Muscle of back (tissue), 13 donors: ENCODE measurements at places on chromosomes 16 and 17.

DNA sequence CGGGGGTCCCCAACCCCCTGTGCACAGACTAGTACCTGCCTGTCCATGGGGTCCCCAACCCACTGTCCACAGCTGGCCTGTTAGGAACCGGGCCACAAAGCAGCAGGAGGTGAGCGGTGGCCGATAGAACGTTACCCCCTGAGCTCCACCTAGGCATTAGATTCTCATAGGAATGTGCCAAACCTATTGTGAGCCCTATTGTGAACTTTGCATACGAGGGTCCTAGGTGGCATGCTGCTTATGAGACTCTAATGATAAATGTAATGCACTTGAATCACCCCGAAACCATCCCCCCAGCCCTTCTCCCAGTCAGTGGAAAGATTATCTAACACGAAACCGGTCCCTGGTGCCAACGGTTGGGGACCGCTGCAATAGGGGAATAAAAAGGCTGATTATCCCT is 1.5 kb downstream of the REXO5 start:
- no peak for DNase-seq

GRCh38 chr16:21727344-21727743 is 63.6 kb downstream of the OTOA start:
- no peak for DNase-seq

- no peak for DNase-seq
Observed at GRCh38 chr16:67394155-67395104, 1.1 kb upstream of the TPPP3 start.

GRCh38 chr16:56047307-56048234 is 143.7 kb upstream of the GNAO1 start:
- DNase-seq: peak; percentile 3

- DNase-seq: no peak
Observed at GRCh38 chr16:64352246-64352645, 769.6 kb downstream of the CDH11 start.

DNA sequence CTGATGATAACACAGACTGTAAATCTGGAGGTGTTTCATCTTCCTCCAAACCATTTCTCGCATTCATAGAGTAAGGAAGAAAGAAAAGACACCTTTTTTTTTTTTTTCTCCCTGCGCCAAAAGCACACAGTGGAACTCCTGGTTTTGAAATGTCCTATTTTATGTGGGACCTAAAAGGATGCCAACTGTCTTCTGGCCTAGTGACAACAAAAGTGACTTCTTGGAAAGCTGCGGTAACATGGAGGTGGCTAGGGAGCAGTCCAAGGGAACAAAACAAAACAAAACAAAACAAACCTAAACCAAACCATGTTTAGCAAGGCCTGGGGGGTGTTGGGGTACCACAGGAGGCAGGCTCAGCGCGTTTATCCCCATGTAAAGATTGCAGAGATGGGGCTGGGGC is 174.8 kb downstream of the XYLT1 start:
- DNase-seq: peak; percentile 70

DNA sequence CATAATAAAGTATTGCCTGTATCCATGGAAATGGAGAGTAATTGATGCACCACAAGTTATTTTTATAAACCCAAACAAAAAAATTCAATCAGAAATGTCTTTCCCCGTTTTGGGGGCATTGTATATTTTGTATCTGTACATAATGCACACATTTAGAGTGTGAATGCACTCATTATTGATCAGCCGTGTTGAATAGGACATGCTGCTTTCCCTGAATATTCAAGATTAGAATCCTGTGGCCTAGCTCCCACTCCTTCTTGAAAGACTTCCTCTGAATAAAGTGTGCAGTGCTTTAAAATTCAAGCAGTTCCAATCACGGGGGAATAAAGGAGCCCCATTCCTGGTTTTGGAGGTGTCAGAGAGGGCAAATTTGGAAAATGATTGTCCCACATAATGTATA is 103.8 kb upstream of the TOX3 start:
- no peak for DNase-seq

DNA sequence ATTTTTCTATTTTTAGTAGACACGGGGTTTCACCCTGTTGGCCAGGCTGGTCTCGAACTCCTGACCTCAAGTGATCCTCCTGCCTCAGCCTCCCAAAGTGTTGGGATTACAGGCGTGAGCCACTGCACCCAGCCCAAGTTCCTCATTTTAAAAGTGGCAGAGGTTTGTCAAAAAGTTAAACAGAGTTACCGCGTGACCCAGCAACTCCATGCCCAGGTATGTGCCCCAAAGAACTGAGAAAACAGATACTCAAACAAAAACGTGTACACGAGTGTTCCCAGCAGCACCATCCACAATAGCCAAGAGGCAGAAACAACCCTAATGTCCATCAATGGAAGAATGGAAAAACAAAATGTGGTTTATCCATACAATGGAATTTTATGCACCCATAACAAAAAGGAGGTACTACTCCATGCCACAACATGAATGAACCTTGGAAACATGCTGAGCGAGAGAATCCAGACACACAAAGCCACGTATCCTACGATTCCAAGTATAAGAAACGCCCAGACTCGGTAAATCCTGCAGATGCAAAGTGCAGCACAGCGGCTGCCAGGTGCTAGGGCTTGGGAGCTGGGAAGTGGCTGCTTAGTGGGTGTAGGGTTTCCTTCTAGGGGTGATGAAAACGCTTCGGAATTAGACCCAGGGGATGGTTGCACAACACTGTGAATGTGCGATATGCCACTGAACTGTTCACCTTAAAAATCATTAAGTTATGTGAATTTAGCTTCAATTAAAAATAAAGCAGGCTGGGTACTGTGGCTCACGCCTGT is 24.8 kb downstream of the ADCY9 start:
- no peak for DNase-seq

DNA sequence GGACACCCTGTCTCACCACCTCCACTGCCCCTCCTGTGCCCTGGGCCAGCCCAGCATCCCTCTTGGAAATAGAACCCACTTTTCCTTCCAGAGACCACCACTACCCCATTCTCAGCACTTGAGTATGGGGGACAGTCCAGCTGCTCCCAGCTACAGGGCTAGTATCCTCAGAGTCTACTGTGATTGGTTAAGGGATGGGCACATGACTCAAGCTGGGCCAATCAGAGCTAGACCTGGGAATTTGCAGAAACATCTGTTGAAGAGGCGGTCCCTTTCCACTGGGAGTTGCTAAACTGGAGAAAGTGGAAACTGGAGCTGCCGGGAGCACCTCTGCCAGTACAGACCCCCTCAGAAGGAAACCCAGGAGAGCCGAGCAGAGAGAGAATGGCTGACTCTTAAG is 156.6 kb downstream of the GSG1L start:
- DNase-seq: no peak

- no peak for DNase-seq
Observed at GRCh38 chr17:2020721-2021120, 4.4 kb downstream of the RTN4RL1 start.

DNA sequence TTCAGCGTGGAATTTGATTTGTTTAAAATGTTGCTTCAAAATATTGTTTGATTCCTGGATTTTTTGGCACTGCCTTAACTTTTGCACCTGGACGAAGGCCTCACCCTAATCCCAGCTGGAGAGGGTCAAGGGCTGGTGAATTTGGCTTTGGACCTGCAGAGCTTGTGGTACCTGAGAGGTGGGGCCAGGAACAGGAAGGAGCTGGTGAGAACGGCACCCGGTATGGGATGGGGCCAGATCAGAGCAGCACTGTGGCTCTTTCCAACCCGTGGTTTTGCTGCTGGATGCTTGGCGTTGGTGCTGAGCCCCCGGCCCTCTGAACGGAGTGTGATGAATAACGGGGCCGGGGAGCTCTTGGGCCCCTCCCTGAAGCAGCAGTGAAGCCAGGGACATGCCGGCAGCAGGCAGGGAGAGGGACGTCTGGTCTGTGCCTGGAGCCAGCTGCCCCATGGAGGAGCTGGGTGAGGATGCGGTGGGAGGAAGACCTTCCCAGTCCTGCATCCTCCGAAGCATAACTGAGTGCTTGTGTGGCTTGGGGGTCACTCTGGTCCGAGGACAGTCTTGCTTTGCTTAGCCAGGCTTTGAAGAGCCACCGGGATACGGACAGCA is 275.4 kb downstream of the SEC14L1 start:
- no peak for DNase-seq

GRCh38 chr17:1125788-1126145 is 54.0 kb downstream of the ABR start:
- DNase-seq: no peak

DNA sequence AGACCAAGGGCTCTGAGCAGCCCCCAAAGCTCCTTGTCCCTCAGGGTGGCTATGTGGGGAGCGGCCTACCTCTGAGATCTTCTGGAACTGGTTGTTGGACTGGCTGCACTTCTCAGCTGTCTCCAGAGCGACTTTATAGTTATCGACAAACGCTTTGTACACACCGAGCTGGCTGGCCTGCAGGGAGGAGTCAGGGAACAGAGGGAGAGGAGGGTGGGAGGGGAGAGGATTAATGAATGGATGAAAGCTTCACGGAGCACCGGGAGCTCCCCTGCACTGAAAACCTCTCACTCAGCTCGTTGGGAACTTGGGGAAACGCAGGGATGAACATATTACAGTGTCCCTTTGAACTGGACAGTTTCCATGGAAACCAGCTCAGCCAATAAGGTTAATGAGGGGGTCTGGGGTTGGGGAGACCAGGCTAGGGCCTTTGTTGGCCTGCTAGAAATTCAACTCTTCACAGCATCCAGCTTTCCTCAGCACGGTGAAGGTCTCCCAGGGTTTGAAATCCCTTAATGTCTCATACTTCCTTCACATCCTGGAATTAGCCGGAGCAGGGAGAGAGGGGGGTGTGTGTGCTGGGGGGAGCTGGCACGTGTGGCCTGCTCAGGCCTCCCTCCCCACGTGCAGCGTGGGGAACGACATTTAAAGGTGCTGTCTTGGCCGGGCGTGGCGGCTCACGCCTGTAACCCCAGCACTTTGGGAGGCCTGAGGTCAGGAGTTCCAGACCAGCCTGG is 86.7 kb downstream of the TIMM22 start:
- no peak for DNase-seq

GRCh38 chr16:82992786-82993185 is 366.0 kb downstream of the CDH13 start:
- DNase-seq: no peak

- no peak for DNase-seq
Observed at GRCh38 chr17:37848690-37849616, 75.3 kb upstream of the TBC1D3K start.

DNA sequence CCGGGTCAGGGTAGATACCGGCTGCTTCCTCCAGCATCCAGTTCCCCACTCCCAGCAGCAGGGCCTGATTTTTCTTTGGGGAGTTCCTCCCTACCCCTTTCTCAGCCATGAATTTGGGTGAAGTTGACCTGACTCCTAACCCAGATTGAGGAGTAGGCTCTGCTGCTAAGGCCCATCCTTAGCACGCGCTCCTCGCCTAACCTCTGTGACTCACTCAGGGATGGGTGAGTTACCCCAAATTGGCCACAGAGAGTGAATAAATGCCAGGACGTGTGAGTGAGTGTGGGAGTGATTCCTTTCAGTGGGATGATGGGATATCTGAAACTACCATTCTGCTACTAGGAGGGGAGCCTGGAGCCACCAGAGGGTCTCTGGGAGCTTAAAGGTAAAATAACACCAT is 28.9 kb upstream of the ABCC12 start:
- no peak for DNase-seq

- peak; percentile 27 for DNase-seq
Observed at GRCh38 chr16:75260851-75261589, 9.6 kb upstream of the BCAR1 start.

DNA sequence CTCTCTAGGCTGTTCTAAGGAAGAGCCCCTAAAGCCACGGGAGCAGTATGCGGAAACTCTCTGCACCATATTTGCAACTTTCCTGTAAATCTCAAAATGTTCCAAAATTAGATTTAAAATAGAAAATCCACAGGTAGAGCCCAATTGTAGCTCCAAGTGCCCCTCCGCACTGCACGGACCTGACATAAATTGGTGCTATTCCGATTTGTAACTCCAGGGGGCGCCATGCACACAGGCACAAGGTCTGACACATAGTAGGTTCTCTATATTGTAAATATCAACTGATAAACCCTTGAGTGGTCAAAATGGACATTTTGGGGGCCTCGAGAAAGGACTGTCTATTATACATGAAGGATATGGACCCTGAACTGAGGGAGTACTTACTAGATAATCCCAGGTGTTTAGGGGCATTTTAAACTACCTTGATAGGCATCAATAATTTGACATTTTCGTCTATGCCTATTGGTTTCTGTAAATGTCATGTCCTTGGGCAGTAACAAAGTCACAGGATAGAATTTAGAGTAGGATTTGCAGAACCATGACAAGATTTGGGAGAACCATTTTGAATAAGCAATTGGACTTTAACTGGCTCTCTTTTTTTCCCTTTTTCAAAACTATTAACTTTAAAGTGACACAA is 36.6 kb upstream of the TMEM132E start:
- peak; percentile 16 for DNase-seq

DNA sequence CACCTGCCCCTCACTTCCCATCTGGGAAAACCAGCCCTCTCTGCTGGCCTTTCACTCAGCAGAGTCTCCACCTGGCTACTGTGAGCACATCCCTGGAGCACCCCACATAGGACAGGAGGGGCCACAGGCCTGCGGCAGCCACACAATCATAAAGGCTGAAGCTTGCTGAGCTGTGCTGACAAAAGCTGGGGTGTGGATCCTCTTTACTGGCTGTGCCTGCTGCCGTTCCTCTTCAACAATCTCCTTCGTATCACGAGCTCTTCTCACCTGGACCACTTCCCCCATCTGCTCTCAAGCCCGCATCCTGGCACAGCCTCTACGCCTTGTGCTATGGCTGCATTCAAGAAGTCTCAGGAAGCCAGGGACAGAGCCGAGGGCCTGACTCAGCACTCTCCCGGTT is 86.1 kb downstream of the ZNF778 start:
- no peak for DNase-seq

- no peak for DNase-seq
Observed at GRCh38 chr16:66801320-66802105, at the start of gene TERB1. TSS of gene TERB1 (minus strand) at chr16:66801584. CDS start at chr16:66796798, 4,786 bp downstream.

DNA sequence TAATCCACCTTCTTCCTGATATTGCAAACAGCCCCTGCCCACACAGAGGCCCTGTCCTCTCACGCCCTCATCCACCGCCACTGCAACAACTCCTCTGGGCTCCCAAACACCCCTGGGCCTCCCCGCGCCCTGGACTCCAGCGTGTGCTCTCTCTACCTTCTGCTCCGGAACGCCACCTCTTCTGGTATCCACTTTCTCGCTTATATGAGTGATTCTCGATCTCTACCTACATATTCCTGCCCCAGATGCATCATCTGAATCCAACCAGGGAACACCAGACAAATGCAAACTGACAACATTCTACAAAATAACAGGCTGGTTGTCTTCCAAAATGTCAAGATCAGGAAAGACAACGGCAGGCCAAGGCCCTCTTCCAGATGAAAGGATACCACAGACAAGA is 19.0 kb downstream of the CAMKK1 start:
- DNase-seq: no peak

GRCh38 chr16:54063279-54063773 is 223.3 kb downstream of the IRX3 start:
- peak; percentile 49 for DNase-seq

DNA sequence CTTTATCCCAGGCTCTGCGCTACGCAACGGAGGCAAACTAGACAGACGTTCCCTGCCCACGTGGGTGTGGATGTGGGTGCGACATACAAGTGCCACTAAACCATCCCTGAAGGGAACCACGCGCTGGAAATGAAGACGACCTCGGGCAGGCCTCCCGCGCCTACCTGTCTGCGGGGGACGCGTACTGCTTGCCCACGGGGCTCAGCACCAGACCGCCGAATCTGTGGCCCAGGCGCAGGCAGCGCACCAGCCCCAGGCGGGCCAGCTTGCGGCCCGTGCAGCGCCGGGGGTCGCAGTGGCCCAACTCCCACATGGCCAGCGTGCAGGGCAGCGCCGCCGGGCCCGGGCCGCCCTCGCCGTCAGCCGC is 480 bp downstream of the TSR3 start:
- no peak for DNase-seq

GRCh38 chr16:85412911-85413520 is 200.1 kb upstream of the GSE1 start:
- no peak for DNase-seq

GRCh38 chr16:77939968-77940367 is 82.4 kb upstream of the CLEC3A start:
- peak; percentile 81 for DNase-seq
